H9 (cell line): ENCODE measurements at places on chromosomes 4 and X. TPM values are rescaled to one million over a fixed set of nuclear protein-coding genes. Genes with fewer than 3 reads are reported as not detected.

GLOD5 gene
- total RNA-seq, result not detected in 2 replicates

ABCD1 gene
- 10.2 and 11.1 TPM in 2 replicates for total RNA-seq

PNMA6A gene
- 7.7 and 8.0 TPM in 2 replicates for total RNA-seq

PRDX4 gene
- 256 and 267 TPM in 2 replicates for total RNA-seq

SPATA18 gene
- total RNA-seq, result 3.9 and 5.5 TPM in 2 replicates

GRPR gene
- 27.3 and 28.8 TPM in 2 replicates for total RNA-seq

NDP gene
- not detected in 2 replicates for total RNA-seq

HHIP gene
- 2.7 and 3.8 TPM in 2 replicates for total RNA-seq

HAUS7 gene
- 43.1 and 45.3 TPM in 2 replicates for total RNA-seq

IL2 gene
- not detected in 2 replicates for total RNA-seq

SLC26A1 gene
- total RNA-seq, result 0.09 and 0.13 TPM in 2 replicates

BTC gene
- total RNA-seq, result 0.07 TPM in 1 of 2 replicates, not detected in the other
